ENCODE measurements at places on chromosomes 3 and 15.
A peak's percentile ranks its signal among the peaks of the same experiment; 100 is the strongest.

DNA sequence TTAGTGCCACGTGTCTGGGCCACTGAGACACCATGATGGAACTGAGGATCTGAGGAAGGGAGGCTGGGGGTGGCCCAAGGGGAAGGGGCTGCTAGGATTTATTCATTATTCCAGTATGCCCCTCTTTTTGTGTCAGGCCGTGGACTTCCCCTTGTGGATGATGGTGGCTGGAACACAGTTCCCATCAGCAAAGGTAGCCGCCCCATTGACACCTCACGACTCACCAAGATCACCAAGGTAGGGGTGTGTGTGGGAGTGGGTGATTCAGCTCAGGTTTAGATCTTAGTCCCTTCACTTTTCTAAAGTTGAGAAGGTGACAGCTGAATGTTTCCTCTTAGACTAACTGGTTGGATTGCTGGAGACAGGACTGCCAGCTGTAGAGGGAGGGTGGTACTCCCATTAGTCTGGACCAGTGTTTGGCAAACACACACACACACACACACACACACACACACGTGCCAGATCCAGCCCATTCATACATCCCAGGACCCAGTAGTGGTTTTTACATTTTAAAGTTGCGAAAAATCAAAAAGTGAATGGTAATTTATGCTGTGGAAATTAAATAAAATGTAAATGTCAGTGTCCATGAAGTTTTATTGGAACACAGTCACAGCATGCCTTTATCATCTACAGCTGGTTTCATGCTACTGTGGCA is 11.4 kb downstream of the EIF4G1 start:
- no peaks in the 10 kb centered on the region for H3K27me3 ChIP-seq
- no peaks in the 10 kb centered on the region for H3K4me1 ChIP-seq
- peaks cover 98% of the 10 kb centered on the region for H3K36me3 ChIP-seq
- DNase-seq, result no peak
- H3K27ac ChIP-seq, result no peak overlapping the region

- no peak overlapping the region for H3K4me3 ChIP-seq
- no peaks in the 10 kb centered on the region for H3K36me3 ChIP-seq
- no peaks in the 10 kb centered on the region for H3K4me1 ChIP-seq
Measured at GRCh38 chr3:31729082-31729481, 196.4 kb downstream of the STT3B start.

- H3K36me3 ChIP-seq, result no peaks in the 10 kb centered on the region
- H3K27me3 ChIP-seq, result no peaks in the 10 kb centered on the region
- H3K4me1 ChIP-seq, result no peaks in the 10 kb centered on the region
- H3K27ac ChIP-seq, result no peak overlapping the region
Measured at GRCh38 chr3:108011616-108012015, 79.2 kb downstream of the CD47 start.

DNA sequence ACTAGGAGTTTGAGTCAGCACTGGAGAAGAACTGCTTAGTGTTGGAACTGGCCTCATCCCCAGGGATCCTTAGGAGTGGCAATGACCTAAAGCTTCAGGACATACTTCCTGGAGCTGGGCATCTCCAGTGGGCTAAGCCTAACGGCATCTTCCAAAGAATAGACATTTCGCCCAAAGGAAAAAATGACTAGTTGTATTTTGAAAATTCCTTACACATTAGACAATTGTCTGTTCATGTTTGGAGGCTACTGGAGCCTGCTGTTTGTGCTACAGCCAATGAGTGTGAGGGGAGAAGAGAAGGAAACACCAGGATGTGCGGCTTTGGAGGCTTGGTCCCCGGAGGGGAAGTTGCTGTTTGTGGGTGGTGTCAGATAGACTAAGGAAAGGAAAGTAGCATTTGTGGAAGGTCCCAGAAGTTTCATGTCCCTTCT is 77.6 kb downstream of the POLR2M start:
- no peaks in the 10 kb centered on the region for H3K36me3 ChIP-seq
- peaks cover 4% of the 10 kb centered on the region for H3K27me3 ChIP-seq
- no peak overlapping the region for H3K27ac ChIP-seq
- no peaks in the 10 kb centered on the region for H3K4me1 ChIP-seq

- no peak for DNase-seq
- peaks cover 9% of the 10 kb centered on the region for H3K27me3 ChIP-seq
- no peaks in the 10 kb centered on the region for H3K36me3 ChIP-seq
- H3K4me3 ChIP-seq, result no peak overlapping the region
- H3K27ac ChIP-seq, result no peak overlapping the region
- H3K4me1 ChIP-seq, result peaks cover 17% of the 10 kb centered on the region
Measured at GRCh38 chr15:57328897-57329296, 47.4 kb upstream of the CGNL1 start.

GRCh38 chr15:22808240-22808639 is 21.8 kb downstream of the NIPA1 start:
- no peak for DNase-seq
- no peaks in the 10 kb centered on the region for H3K27me3 ChIP-seq
- H3K27ac ChIP-seq, result no peak overlapping the region
- H3K4me1 ChIP-seq, result no peaks in the 10 kb centered on the region

DNA sequence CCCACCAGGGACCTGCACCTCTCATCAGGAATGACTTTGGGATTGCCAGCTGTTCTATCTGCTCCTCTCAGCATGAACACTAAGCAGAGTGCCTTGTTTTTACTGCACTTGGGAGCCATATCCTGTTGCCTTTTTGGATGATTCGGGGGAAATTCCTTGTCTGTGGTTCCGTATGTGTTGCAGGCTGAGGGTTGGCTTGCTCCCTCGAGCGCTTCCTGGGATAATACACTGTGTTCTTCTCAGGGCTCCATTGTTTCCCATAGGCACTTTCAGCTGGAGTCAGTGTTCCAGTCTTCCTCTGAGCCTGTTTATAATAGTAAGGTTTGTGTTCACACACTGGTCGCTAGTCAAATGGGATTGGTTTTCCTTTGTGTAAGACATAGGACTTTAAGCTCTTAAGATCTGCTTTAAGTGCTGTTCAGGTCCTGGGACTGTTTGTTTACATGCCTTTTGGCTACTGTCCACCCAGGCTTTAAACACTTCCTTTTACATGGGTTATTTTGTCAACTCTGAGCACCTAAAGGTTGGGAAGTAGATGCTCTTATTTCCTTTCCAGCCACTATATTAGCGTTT is 23.4 kb downstream of the BOC start:
- peaks cover 4% of the 10 kb centered on the region for H3K27me3 ChIP-seq
- no peak for DNase-seq
- no peak overlapping the region for H3K4me3 ChIP-seq
- H3K27ac ChIP-seq, result no peak overlapping the region
- no peaks in the 10 kb centered on the region for H3K36me3 ChIP-seq

DNA sequence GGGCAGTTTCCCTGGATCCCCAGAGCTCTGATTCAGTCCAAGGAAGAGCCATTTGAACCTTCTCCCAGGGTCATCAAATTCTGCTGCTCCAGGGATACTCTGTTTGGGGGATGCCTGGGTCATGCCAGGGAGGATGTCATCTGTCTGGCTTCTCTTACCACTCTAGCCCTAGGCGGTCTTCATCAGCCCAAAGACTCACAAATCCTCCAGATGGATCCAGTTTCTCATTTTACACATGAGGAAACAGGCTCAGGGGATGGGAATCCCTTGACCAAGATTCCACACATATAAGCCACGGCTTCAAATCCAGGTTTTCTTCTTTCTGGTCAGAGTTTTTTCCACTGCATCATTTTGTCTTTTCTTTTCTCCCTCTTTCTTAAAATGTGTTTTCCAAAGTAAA is 36.7 kb downstream of the SLC28A1 start:
- H3K36me3 ChIP-seq, result no peaks in the 10 kb centered on the region
- DNase-seq, result no peak
- H3K27ac ChIP-seq, result no peak overlapping the region
- peaks cover 7% of the 10 kb centered on the region for H3K27me3 ChIP-seq

DNA sequence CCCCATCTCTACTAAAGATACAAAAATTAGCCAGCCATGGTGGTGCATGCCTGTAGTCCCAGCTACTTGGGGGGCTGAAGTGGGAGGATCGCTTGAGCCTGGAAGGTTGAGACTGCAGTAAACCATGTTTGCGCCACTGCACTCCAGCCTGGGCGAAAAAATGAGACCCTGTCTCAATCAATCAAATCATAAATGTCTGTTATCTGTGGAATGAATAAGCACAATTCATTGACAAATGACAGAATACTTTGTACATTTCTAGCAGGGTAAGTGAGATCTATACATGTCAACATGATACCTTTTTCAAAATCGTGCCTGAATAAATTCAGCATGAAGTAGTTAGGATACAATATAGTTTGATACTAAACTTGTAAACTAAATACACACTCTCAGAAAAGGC is 181.2 kb downstream of the FOXP1 start:
- no peak overlapping the region for H3K27ac ChIP-seq
- no peak overlapping the region for H3K4me3 ChIP-seq
- H3K4me1 ChIP-seq, result no peaks in the 10 kb centered on the region
- H3K36me3 ChIP-seq, result no peaks in the 10 kb centered on the region
- DNase-seq, result no peak

GRCh38 chr15:69595009-69595791 is 142.6 kb downstream of the RPLP1 start:
- H3K4me3 ChIP-seq, result no peak overlapping the region
- H3K4me1 ChIP-seq, result no peaks in the 10 kb centered on the region
- H3K36me3 ChIP-seq, result no peaks in the 10 kb centered on the region

DNA sequence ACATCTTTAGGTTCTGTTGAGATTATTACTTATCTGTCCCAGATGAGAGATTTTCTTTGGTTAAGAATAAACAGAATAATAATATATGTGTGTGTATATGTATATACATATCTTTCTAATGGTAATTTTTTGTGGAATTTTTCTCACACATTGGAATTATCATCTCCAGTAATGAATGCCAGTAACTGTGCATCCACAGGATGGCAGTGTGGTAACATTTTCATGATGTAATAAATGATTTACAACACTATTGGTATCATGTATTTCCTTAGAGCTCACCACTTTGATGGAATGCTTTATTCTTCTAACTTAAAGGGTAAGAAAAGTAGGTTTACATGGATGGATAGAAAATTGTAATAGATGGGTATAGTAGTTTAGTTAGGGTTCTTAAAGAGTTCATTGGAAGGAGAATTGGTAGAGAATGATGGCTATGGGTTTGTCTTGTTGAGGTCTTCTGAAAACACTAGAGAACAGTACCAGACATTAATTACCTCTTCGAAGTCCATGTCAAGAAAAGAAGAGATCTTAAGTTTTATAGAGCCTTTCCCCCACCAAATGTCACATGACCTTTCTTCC is 78.1 kb downstream of the STT3B start:
- H3K4me3 ChIP-seq, result no peak overlapping the region
- H3K4me1 ChIP-seq, result no peaks in the 10 kb centered on the region
- H3K27me3 ChIP-seq, result no peaks in the 10 kb centered on the region
- peaks cover 65% of the 10 kb centered on the region for H3K36me3 ChIP-seq
- no peak for DNase-seq

- H3K36me3 ChIP-seq, result peaks cover 10% of the 10 kb centered on the region
- DNase-seq, result no peak
- H3K27ac ChIP-seq, result peak overlapping the region; percentile 60
Measured at GRCh38 chr15:68821841-68822381, 1.2 kb upstream of the ANP32A start.

- no peaks in the 10 kb centered on the region for H3K27me3 ChIP-seq
- H3K4me3 ChIP-seq, result no peak overlapping the region
- no peak overlapping the region for H3K27ac ChIP-seq
- H3K36me3 ChIP-seq, result no peaks in the 10 kb centered on the region
Measured at GRCh38 chr3:189911001-189911400, 209.7 kb downstream of the P3H2 start.

DNA sequence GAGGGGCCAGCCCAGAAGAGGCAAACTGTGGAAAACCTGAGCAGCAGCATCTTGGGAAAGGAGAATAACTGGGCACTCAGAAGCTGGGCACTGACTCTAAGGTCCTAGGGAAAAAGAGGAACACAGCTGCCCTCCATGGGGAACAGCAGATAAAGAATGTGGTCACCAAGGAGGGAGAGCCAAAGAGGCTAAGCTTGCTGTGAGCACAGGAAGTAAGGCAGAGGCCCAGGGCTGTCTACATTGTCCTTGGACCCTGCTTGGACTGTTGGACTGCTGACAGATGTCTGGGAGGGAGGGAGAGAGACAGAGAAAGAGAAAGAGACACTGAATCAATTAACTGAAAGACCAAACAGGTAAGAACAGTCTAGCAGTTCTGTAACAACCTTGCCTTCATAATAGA is 4.5 kb upstream of the MNS1 start:
- no peak overlapping the region for H3K4me3 ChIP-seq
- peaks cover 38% of the 10 kb centered on the region for H3K4me1 ChIP-seq
- no peaks in the 10 kb centered on the region for H3K27me3 ChIP-seq

DNA sequence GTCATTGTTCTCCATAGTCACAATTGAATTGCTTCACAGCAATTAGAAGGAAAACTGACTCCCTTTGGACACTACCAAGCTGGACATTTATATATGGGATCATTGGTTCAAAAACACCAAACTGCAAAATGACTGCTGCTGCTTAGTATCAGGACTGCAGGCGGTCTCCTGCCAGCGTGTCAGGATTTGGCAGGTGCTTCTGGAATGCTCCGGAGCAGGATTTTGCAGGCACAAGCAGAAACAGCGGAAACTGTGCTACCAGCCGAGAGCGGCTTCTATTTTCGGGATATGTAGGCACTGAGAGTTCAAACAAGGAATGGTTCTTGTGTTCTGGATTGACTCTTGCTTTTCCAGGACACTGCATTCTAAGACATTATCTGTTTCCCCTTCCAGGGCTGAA is 95.5 kb downstream of the SSR3 start:
- no peak overlapping the region for H3K4me3 ChIP-seq
- H3K4me1 ChIP-seq, result no peaks in the 10 kb centered on the region
- peaks cover 39% of the 10 kb centered on the region for H3K27me3 ChIP-seq
- no peak overlapping the region for H3K27ac ChIP-seq
- no peak for DNase-seq

- no peaks in the 10 kb centered on the region for H3K36me3 ChIP-seq
- no peak overlapping the region for H3K4me3 ChIP-seq
- H3K4me1 ChIP-seq, result peaks cover 24% of the 10 kb centered on the region
Measured at GRCh38 chr15:86654501-86654900, 574.8 kb downstream of the AGBL1 start.

DNA sequence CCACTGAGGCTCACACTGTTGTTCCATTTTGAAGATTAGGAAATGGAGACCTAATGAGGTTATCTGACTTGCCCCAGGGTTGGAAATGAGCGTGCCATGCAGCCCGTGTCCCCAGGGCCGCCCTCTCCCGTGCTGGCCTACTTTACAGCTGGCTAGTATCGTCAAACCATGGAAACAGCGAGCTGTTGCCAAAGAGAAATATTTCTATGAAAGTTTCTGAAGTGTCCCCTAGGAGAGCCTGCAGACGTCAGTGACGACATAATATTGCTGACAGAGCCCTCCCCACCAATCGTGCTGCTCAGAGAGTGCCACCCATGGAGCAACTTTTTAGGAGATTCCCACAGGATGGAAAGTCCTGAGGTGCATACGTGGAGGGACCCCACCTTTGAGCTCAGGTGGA is 11.2 kb upstream of the FAM174B start:
- no peaks in the 10 kb centered on the region for H3K36me3 ChIP-seq
- peaks cover 8% of the 10 kb centered on the region for H3K27me3 ChIP-seq
- no peak overlapping the region for H3K4me3 ChIP-seq
- no peak for DNase-seq
- H3K27ac ChIP-seq, result no peak overlapping the region

All from DND-41 (cell line).